Prostate gland (tissue), 2 donors: ENCODE measurements at places on chromosomes 16 and 17. TPM values are rescaled to one million over a fixed set of nuclear protein-coding genes. Genes with fewer than 3 reads are reported as not detected.

The SHCBP1 gene
- 0.77 TPM for total RNA-seq

The CCNF gene
- total RNA-seq = 8.0 TPM

The NUPR1 gene
- total RNA-seq = 79.6 TPM

The SEZ6L2 gene
- 60.7 TPM for total RNA-seq

The HSF5 gene
- total RNA-seq = not detected

DNA sequence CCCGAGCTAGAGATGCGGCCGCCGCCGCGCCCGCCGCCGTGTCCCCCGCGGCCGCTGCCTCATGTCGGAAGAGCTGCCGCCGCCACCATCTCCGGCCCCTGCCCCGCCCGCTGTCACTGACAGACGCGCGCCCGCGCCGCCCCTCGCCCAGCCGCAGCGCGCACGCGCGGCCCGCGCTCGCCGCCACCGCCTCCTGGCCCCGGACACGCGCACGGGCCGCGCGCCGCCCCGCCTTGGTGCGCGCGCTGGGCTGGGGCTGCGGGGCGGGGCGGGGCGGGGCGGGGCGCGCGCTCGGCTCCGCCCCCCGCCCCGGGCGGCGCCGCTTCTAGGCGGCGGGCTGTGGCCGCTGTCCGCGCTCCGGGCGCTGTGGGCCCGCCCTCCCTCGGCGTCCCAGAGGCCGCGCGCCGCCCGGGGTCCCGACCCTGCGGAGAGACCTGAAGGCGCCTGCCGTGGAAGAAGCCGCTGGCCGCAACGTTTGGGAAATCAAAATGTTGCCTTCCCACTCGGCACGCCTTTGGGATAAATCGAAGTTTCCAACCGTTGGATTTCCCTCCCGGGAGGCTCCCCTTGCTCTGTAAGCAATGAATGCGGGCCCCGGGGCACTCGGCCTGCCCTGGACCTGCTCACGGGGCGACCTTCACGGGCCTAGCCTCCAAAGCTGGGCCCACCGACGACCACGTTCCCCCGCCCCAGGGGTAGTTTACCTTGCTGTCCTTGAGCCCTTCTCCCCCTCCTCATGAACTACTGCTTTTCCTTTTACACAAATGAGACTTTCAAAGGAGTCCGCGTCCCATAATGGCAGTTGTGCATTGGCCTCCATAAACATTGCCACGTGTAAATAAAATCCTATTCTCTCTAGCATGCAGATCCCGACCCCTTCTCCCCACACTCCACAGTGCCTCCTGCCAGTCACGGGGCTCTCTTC is at the start of gene ADCY9:
ADCY9 (minus strand) TSS at position 118 of the 925 bp plus-strand sequence. CDS start 1,000 bp downstream, outside the sequence.
- H3K36me3 ChIP-seq = no peaks in the 10 kb centered on the region
- no peaks in the 10 kb centered on the region for H3K27me3 ChIP-seq
- no peaks in the 10 kb centered on the region for H3K4me1 ChIP-seq
- peak within 1 kb of the TSS; percentile 49 for H3K4me3 ChIP-seq
- H3K27ac ChIP-seq = peak within 1 kb of the TSS; percentile 60

DNA sequence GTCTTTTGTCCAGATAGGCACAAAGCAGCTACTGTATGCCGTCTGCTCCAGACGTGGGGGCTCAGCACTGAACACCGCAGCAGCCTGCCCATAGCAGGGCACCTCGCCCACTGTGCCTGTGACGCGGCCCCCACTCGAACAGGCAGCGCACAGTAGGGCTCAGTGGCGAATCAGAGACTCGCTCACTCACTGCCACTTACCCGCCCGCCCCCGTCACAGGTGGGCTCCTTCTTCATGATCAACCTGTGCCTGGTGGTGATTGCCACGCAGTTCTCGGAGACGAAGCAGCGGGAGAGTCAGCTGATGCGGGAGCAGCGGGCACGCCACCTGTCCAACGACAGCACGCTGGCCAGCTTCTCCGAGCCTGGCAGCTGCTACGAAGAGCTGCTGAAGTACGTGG is 23.6 kb downstream of the TPSG1 start:
- no peaks in the 10 kb centered on the region for H3K27me3 ChIP-seq
- H3K27ac ChIP-seq = no peak overlapping the region
- no peak overlapping the region for H3K4me3 ChIP-seq
- no peaks in the 10 kb centered on the region for H3K4me1 ChIP-seq
- no peak for DNase-seq
- no peaks in the 10 kb centered on the region for H3K36me3 ChIP-seq

DNA sequence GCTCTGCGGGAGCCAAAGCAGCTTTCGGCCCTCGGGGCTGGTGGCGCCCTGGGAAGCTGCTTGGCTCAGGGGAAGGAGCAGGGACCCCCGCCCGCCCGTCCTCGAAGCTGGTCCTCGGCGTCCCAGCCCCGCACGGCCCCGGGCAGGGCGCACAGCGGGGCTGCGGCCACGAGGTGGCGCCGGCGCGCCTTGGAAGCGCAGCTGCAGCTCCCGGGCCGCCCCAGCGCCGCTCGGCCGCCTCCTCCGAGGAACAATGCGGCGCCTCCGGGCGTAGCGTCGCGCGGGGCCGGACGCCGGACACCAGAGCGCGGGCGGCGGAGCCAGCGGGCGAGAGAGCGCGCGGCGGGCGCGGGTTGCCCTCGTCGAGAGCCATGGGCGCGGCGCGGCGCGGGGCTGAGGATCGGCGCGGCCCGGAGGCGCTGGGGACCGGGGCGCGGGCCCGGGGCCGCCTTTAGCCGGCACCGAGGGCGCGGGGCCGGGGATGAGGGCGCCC is at the start of gene MGAT5B:
MGAT5B (plus strand) TSS at position 229 of the 493 bp plus-strand sequence. CDS start 626 bp downstream, outside the sequence.
- no peaks in the 10 kb centered on the region for H3K36me3 ChIP-seq
- H3K27ac ChIP-seq = no peak within 1 kb of the TSS
- DNase-seq = peak; percentile 67

DNA sequence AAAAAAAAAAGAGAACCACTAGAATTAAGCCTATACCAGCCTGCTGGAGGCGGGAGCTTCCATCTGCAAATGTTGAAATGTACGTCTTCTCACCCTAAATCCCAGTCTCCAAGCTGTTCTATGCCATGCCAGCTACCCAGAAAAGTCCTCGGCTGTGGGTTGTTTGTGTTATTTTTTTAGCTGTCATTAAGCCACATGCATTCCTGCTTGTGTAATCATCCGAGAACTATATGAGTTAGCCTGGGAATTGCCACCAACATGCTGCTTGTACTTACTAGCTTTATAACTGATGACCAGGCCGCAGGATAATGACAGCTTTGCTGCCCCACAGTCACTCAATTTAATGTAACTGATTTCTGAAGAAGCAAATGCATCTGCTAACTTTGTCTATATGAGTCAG is 313.9 kb upstream of the SALL1 start:
- no peak for DNase-seq
- H3K27ac ChIP-seq = no peak overlapping the region
- no peak overlapping the region for H3K4me3 ChIP-seq
- H3K36me3 ChIP-seq = no peaks in the 10 kb centered on the region
- H3K4me1 ChIP-seq = no peaks in the 10 kb centered on the region

GRCh38 chr17:27207073-27207513 is 86.8 kb upstream of the WSB1 start:
- no peak overlapping the region for H3K4me3 ChIP-seq
- no peak overlapping the region for H3K27ac ChIP-seq
- H3K27me3 ChIP-seq = no peaks in the 10 kb centered on the region
- no peaks in the 10 kb centered on the region for H3K36me3 ChIP-seq

DNA sequence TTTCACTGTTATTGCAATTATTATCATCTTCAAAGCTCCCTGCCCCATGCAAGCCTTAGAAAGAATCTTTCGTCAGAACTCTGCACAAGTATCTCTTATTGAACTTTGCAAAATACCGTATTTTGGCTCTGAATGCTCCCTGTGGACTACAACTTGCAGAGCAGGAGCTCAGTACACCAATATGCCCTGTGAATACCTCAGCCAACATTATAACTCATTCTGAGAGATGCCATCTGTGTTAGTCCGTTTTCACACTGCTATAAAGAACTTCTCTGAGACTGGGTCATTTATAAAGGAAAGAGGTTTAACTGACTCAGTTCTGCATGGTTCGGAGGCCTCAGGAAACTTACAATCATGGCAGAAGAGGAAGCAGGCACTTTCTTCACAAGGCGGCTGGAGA is 87.2 kb upstream of the XYLT1 start:
- no peak overlapping the region for H3K4me3 ChIP-seq
- H3K4me1 ChIP-seq = no peaks in the 10 kb centered on the region
- H3K36me3 ChIP-seq = no peaks in the 10 kb centered on the region
- H3K27me3 ChIP-seq = no peaks in the 10 kb centered on the region

- H3K36me3 ChIP-seq = peaks cover 4% of the 10 kb centered on the region
- H3K4me1 ChIP-seq = no peaks in the 10 kb centered on the region
- H3K27me3 ChIP-seq = no peaks in the 10 kb centered on the region
- no peak overlapping the region for H3K27ac ChIP-seq
- DNase-seq = no peak
Observed at GRCh38 chr16:56367764-56368163, 57.6 kb downstream of the AMFR start.

DNA sequence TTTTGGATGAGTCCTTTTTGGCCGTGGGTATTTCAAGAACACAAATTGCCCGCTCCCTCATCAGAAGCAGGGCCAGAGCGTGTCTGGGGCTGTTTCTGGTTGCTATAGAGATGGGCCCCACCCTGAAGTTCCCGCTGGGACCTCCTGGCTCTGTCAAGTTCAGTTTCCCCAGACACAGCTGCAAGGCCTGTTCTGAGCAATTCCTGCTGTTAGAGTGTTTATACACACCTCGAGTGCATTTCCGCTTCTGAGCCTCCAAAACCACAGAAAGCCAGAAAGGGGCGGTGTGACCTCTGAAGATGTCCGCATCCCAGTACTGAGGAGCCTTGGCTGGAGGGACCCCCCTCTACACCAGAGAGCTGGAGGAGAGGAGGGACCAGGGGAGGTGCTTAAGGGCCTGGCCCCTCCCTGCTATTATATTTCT is 9.3 kb upstream of the WBP2 start:
- DNase-seq = no peak
- no peak overlapping the region for H3K27ac ChIP-seq
- no peaks in the 10 kb centered on the region for H3K27me3 ChIP-seq
- H3K4me1 ChIP-seq = no peaks in the 10 kb centered on the region
- H3K4me3 ChIP-seq = no peak overlapping the region
- H3K36me3 ChIP-seq = no peaks in the 10 kb centered on the region

GRCh38 chr16:72894293-72895151 is 153.4 kb downstream of the ZFHX3 start:
- no peaks in the 10 kb centered on the region for H3K27me3 ChIP-seq
- no peak overlapping the region for H3K4me3 ChIP-seq
- DNase-seq = no peak
- H3K27ac ChIP-seq = peak overlapping the region; percentile 13

DNA sequence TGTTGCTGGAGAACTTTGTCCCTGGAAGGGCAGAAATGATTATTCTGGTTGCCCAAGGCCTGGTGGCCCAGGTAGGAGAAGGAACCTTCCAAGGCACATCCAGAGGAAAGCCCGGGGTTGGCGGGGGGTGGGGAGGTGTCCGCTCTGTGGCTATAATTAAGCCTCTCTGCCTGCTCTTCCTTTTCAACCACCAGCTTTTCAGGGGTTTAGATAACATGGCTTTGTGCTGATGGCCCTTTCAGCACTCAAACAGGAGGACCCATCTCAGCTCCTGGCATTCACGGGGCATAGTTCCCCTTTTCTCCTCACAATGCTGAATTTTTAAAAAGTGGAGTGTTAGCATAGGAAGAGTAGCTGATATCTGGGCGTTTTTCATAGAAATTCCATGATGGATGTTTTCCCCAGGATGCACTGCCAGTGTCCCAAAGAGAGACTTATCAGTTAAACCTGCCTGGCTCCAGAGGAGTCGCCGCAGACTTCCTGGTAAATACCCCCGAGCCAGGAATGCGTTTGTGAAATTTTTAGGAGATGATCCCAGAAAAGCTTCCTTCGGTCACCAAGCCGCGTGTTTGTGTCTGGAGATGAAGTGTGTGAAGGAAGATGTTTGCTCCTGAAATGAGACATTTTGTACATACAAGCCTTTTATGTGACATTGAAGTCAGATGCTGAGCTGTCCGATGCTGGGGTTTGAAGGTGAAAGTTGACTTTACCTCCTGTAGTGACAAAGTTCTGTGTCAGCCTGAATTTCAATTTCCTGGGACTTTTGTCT is 188.5 kb downstream of the MSI2 start:
- no peak for DNase-seq
- H3K36me3 ChIP-seq = no peaks in the 10 kb centered on the region
- no peak overlapping the region for H3K27ac ChIP-seq

- H3K4me3 ChIP-seq = no peak overlapping the region
- H3K4me1 ChIP-seq = no peaks in the 10 kb centered on the region
- no peaks in the 10 kb centered on the region for H3K36me3 ChIP-seq
- H3K27me3 ChIP-seq = peaks cover 2% of the 10 kb centered on the region
- DNase-seq = no peak
- no peak overlapping the region for H3K27ac ChIP-seq
Observed at GRCh38 chr17:15366026-15366425, 24.6 kb upstream of the TEKT3 start.

DNA sequence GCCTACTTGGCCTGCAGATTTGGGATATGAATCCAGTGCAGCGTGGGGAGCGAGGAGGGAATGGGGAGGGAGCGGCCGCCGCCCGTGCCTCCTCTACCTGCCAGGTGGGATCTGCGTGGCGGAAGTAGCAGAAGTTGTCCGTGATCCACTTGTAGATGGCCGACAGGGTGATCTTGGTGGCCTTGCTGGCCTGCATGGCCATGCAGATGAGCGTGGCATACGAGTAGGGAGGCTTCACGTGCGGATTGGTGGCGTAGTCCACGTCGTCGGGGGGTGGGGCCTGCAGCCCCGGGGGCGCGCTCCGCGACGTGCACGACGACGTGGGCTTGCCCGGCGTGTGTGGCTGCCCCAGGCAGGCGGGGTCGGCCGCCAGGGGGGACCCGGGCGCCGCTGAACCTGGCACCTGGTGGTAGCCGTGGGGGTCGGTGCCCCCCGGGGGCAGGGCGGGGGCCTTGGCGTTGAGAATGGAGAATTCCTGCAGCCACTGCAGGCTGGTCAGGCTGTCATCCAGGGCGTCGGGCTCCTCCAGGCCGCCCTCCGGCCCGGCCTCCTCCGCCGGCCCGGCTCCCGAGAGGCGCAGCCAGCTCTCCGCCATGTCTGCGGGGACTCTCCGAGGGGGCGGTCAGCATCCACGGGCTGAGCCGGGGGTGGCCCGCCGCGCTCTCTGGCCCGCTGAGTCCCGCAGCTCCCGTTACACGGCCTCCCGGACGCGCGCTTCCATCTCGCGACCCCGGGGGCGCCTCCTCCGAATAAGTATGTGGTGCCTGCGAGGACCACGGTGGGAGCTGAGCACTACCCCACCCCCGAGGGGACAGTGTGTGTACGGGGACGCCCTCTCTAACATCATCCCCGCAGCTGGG is 1.0 kb downstream of the FOXJ1 start:
- no peak overlapping the region for H3K4me3 ChIP-seq
- H3K36me3 ChIP-seq = no peaks in the 10 kb centered on the region
- no peaks in the 10 kb centered on the region for H3K27me3 ChIP-seq
- no peak overlapping the region for H3K27ac ChIP-seq
- H3K4me1 ChIP-seq = no peaks in the 10 kb centered on the region
- no peak for DNase-seq

- peak overlapping the region; percentile 80 for H3K27ac ChIP-seq
- no peaks in the 10 kb centered on the region for H3K4me1 ChIP-seq
- peaks cover 53% of the 10 kb centered on the region for H3K27me3 ChIP-seq
- peak overlapping the region; percentile 28 for H3K4me3 ChIP-seq
Observed at GRCh38 chr16:86498155-86498670, 12.1 kb upstream of the FOXF1 start.

GRCh38 chr16:47033176-47033575 is 59.7 kb upstream of the DNAJA2 start:
- no peaks in the 10 kb centered on the region for H3K36me3 ChIP-seq
- H3K27ac ChIP-seq = no peak overlapping the region
- no peak for DNase-seq
- no peaks in the 10 kb centered on the region for H3K27me3 ChIP-seq

- H3K36me3 ChIP-seq = no peaks in the 10 kb centered on the region
- H3K4me1 ChIP-seq = no peaks in the 10 kb centered on the region
- no peak overlapping the region for H3K27ac ChIP-seq
- no peak for DNase-seq
- no peaks in the 10 kb centered on the region for H3K27me3 ChIP-seq
- H3K4me3 ChIP-seq = no peak overlapping the region
Observed at GRCh38 chr17:74953134-74953687, 17.5 kb downstream of the OTOP3 start.
